NCI-H187 (cell line): ENCODE measurements at places on chromosomes 7 and 10.

GRCh38 chr10:107284187-107284586 is 119.7 kb upstream of the SORCS1 start:
- DNase-seq = no peak

GRCh38 chr10:1268831-1269230 is 212.6 kb downstream of the WDR37 start:
- no peak for DNase-seq

GRCh38 chr7:14598978-14599377 is 303.6 kb downstream of the DGKB start:
- DNase-seq = no peak

GRCh38 chr7:104973909-104974415 is 40.0 kb upstream of the KMT2E start:
- DNase-seq = no peak

- no peak for DNase-seq
These were observed 206.4 kb downstream of the TAX1BP1 start for GRCh38 chr7:27946351-27946750.

DNA sequence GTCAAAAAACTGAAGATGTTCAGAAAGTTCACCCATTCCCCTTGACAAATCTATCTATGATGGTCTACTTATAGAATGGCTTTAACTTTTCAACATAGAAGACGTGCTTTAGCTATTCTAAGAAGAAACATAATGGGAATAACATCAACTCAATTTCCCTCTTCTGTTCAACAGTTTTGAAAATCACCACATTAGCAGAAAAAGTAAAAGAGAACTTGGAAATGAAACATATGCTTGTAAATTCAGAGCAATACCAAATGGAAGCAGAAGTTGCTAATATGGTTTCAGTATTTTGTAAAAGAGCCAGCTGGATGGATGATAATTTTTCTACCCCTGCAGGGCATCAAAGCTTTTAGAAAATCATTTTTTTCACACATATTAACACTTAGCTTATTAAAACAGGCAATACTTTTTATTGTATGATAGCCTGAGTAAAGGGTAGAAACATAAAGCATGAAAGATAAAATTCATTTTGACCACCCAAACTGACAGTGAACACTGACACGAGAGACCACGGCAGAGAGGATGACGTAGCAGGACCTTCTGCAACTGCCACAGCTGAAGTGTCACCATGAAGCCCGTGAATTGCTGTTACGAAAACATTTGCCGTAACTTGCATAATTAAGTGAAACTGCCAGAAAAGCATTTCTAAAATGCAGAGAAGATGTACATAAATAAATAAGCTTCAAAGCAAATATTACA is 39.2 kb upstream of the FEZF1 start:
- no peak for DNase-seq

GRCh38 chr10:15363031-15363430 is 8.1 kb downstream of the FAM171A1 start:
- no peak for DNase-seq

GRCh38 chr10:61830846-61831273 is 70.6 kb upstream of the ARID5B start:
- no peak for DNase-seq

GRCh38 chr7:143049362-143049761 is 2.8 kb upstream of the OR6V1 start:
- no peak for DNase-seq

DNA sequence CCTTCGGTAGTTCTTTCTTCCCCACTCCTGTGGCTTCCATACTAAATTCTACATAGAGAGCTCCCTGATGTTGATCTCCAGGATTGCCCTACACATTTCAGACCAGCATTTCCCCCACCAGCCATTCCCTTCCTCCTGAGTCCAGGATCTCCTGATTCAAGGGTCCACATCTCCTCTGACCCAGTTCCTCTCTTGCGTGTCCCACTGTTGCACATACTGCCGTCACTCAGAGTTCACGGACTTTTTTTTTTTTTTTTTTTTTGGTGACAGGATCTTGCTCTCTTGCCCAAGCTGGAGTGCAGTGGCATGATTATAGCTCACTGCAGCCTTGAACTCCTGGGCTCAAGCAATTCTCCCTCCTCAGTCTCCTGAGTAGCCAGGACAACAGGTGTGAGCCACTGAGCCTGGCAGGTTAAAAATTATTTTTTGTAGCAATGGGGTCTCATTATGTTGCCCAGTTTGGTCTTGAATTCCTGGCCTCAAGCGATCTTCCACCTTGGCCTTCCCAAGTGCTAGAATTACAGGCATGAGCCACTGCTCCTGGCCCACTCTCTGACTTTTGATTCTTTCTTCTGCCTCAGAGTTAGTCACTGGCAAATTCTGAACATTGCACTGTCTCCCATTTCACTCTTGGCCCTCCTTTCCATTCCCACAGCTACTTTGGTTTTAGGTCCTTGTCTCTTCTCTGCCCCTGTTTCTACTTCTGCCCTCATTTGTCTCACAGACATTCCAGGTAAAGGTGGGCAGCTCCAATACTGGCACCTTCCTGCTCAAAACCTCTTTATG is 29.6 kb upstream of the ZRANB1 start:
- DNase-seq = no peak

GRCh38 chr10:82397854-82398253 is 522.9 kb downstream of the NRG3 start:
- no peak for DNase-seq

GRCh38 chr10:131700032-131700431 is 200.8 kb upstream of the PPP2R2D start:
- DNase-seq = no peak

- no peak for DNase-seq
These were observed 11.8 kb upstream of the ACBD5 start for GRCh38 chr10:27252267-27253000.

GRCh38 chr10:116490028-116490662 is 55.6 kb upstream of the PNLIP start:
- DNase-seq = no peak

DNA sequence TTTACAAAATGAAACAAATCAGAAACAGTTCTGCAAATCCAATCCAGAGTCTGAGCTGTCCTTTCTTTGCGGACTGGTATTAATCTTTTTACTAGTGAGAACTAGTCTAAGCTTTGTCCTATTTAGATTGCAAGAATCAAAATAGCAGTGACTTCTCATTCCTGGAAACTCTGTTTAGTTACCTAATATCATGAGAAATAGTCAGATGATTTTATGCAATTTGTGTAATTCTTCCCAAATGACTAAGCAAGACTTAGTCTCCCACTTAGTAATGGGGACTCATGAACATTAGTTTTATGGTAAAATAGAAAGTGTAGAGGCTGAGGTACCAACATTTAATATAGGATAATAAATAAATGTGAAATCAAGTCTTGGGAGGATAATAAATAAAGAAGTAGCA is 341.3 kb downstream of the DNAJB9 start:
- DNase-seq = no peak

DNA sequence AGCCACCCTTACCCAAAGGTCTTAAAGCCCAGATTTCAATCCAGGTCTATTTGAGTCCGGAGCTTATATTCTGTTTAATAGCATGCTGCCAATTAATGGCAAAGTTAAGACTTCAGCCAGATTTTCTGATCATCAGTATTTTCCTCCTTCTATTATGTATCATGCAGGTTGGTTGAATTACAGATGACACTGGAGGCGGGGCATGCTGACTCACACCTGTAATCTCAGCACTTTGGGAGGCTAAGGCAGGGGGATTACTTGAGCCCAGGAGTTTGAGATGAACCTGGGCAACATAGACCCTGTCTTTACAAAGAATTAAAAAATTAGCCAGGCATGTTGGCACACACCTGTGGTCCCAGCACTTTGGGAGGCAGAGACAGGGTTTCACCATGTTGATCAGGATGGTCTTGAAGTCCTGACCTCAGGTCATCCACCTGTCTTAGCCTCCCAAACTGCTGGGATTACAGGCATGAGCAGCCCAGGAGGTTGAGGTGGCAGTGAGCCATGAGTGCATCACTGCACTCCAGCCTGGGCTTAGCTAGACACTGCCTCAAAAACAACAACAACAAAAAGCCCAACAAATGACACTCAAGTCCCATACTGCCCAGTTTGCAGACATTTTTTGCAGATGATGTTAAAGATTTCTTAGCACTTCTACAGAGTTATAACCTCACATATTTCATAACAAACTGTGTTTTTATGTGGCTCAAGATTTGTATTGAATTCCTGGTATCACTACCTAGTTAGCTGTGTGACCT is 62.5 kb downstream of the MCU start:
- no peak for DNase-seq

DNA sequence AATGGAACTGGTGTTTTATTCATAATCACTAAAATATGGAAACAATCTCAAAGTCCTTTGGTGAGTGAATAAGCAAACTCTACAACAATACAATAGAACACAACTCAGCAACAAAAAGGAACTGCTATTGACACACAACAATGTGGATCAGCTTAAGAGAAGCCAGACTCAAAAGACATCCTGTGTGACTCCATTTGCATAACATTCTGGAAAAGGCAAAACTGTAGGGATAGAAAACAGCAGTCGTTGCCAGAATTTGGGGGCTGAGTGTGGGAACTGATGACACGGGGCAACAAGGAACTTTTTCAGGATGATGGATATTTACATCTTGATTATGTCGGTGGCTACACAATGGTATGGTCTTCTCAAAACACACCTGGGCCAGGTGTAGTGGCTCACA is 32.4 kb upstream of the SVIL start:
- no peak for DNase-seq

DNA sequence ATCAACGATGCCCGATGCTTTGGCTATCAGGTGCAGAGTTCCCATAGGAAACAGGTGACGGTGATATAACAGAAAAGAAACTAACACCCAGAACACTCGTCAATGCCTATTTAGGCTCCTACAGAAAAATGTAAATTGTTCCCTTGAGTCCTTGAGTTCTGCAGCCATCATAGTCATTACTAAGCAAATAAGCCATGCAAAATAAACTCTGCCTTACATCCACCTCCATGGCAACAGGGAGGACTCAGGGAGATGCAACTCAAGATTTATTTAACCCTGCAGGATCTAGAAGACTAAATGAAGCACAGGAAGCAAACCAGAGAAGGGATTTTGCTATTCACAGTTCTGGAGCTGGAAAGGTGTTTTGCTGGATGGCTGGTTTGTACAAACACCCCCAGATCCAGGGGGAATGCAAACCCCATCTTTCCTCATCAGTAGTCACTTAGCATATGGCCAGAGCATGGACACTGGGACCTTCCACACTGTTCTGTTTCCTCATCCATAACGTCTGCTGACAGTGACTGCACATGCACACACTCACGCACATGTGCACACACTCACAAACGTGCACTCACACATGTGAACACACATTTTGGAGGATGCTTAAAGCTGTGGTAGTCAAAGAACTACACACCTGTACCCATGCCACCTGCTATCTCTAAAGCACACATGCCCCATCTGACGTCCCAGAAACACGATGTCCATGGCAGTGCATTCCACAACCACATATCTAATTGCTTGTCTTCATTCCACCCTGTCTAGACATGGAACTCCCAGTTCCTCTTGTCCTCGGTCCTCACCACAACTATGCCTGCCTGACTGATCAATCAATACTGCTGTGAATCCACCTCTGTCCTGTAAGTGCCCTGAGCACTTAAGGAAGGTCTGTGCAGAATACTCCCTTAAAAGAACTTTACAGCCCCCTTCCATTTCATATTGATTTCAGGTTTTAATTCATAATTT is 178.2 kb downstream of the COBL start:
- peak; percentile 85 for DNase-seq

DNA sequence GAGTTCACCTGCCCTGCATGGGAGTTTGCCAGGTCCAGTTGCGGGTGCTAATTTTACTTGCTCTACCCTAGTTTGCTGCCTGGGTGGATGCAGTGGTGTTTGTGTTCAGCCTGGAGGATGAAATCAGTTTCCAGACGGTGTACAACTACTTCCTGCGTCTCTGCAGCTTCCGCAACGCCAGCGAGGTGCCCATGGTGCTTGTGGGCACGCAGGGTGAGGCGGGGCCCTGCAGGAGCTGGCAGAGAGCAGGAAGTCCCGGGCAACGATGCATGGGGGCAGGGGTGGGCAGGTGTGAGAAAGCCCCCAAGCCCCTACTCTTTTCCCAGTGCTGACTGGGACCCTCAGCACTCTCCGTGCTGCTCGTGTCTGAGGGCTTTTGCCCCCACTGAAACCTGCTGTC is 31.3 kb downstream of the AGAP3 start:
- DNase-seq = no peak

- DNase-seq = no peak
These were observed 313.3 kb downstream of the FGFR2 start for GRCh38 chr10:121284936-121285335.

- no peak for DNase-seq
These were observed 12.9 kb upstream of the WASL start for GRCh38 chr7:123761729-123762128.

GRCh38 chr7:56110611-56111010 is 4.3 kb upstream of the CHCHD2 start:
- no peak for DNase-seq

GRCh38 chr7:140439359-140439758 is 35.5 kb downstream of the RAB19 start:
- DNase-seq = no peak

DNA sequence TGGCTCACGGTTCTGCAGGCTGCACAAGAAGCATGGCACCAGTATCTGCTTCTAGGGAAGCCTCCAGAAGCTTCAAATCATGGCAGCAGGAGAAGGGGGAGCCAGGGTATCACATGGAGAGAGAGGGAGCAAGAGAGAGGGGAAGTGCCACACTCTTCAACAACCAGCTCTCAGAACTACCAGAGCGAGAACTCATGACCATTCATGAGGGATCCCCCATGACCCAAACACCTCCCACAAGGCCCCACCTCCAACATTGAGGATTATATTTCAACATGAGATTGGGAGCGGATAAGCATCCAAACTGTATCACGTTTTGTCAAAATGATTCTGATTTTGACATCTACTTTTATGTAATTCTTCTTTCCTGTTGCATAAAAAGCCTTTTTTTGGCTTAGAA is 38.5 kb downstream of the CREM start:
- DNase-seq = no peak

DNA sequence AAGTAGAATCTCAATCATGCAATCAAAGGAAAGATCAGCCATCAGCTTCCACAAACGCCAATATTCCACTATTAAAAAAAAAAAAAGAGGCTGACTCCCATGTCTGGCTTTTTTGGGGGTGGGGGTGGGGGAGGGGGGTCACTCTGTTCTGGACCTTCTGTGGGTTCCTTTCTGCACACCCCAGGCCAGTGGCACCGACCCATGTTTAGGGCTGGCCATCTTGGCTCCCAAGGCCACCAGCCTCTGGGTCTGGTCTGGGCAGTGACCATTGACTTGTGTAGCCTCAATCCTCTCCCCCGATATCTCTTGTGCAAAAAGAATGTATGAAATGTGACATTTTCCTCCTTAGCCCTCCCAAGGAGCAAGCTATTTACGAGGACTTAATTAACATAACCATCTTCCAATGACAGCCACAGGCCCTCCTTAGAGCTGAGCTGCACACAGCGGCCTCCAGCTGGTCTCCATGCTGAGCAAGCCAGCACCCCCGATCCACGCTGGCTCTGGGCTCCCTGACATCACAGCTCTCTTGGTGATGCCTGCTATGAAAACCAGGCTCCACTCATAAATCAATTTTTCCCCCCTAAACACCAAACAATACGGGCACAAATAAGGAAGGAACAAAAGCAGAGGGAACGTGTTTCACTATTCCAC is 100.1 kb downstream of the ZRANB1 start:
- DNase-seq = no peak
